ENCODE measurements at places on chromosomes 2 and 18. TPM values are rescaled to one million over a fixed set of nuclear protein-coding genes. Genes with fewer than 3 reads are reported as not detected.

GRCh38 chr2:186949726-186950256, 100.8 kb upstream of the ZSWIM2 start:
- H3K4me1 ChIP-seq = peaks cover 8% of the 10 kb centered on the region
- DNase-seq = no peak
- H3K4me3 ChIP-seq = no peak overlapping the region
- H3K36me3 ChIP-seq = no peaks in the 10 kb centered on the region
- H3K27me3 ChIP-seq = no peaks in the 10 kb centered on the region

DNA sequence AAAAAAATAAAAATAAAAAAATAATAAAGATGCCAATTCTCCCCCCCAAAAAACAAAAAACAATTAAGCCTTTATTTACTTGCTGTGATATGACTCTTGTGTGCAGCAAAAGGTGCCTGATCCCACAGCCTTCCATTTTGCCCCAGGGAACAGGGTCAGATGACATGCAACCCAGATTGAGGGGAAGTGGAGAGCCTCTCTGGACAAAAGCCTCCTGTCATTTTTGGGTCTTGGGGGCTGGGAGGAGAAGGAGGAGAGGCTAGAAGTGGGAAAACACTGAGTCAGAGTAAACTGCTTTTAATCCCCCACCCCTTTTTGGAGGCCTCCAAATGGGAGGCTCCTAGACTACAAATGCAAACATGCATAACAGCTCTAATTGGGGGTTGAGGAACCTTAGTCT, 46.6 kb upstream of the SCG2 start:
- peaks cover 18% of the 10 kb centered on the region for H3K27me3 ChIP-seq
- no peak for DNase-seq
- no peak overlapping the region for H3K4me3 ChIP-seq
- H3K36me3 ChIP-seq = no peaks in the 10 kb centered on the region

Gene LYG2
- not detected for total RNA-seq

- H3K27ac ChIP-seq = no peak overlapping the region
- H3K36me3 ChIP-seq = no peaks in the 10 kb centered on the region
- no peaks in the 10 kb centered on the region for H3K27me3 ChIP-seq
- no peak for DNase-seq
- H3K4me1 ChIP-seq = no peaks in the 10 kb centered on the region
- H3K4me3 ChIP-seq = no peak overlapping the region
These were observed 271.6 kb upstream of the RND3 start for GRCh38 chr2:150759106-150759505.

GRCh38 chr18:48884306-48884705, 66.5 kb downstream of the SMAD7 start:
- no peak overlapping the region for H3K4me3 ChIP-seq
- peaks cover 15% of the 10 kb centered on the region for H3K4me1 ChIP-seq
- peaks cover 3% of the 10 kb centered on the region for H3K36me3 ChIP-seq

GRCh38 chr2:207138627-207139297, 27.0 kb downstream of the KLF7 start:
- DNase-seq = no peak
- peaks cover 57% of the 10 kb centered on the region for H3K4me1 ChIP-seq
- H3K36me3 ChIP-seq = peaks cover 5% of the 10 kb centered on the region
- H3K27me3 ChIP-seq = no peaks in the 10 kb centered on the region

Gene ZSCAN30
- total RNA-seq = 11.1 TPM

DNA sequence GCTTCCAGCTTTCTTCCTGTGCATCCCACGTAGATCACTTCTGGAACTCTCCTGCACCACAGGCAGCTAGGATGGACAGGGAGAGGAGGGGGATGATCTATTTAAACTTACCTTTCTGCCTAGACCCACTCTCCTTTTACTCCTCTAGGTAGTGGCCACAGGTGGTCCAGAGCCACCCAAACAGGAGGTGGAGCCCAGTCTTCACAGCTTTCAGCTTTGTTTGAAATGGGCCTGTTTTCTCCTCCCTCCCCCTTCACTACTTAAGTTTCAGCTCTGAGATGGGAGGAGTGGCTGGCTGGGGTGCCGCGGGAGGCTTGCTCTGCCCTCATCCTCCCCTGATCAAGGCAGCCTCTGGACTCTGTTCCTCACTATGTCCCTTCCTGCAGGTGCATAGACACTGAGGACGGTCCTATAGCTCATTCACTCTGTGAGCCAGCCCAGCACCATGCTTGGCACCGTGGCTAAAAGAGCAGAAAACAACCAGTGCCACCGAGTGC, 12.6 kb upstream of the CELF4 start:
- no peaks in the 10 kb centered on the region for H3K4me1 ChIP-seq
- peaks cover 10% of the 10 kb centered on the region for H3K27me3 ChIP-seq
- DNase-seq = no peak
- no peak overlapping the region for H3K4me3 ChIP-seq

Data from T-helper 17 cell (primary cell).